ENCODE measurements at places on chromosomes 11 and 22.

DNA sequence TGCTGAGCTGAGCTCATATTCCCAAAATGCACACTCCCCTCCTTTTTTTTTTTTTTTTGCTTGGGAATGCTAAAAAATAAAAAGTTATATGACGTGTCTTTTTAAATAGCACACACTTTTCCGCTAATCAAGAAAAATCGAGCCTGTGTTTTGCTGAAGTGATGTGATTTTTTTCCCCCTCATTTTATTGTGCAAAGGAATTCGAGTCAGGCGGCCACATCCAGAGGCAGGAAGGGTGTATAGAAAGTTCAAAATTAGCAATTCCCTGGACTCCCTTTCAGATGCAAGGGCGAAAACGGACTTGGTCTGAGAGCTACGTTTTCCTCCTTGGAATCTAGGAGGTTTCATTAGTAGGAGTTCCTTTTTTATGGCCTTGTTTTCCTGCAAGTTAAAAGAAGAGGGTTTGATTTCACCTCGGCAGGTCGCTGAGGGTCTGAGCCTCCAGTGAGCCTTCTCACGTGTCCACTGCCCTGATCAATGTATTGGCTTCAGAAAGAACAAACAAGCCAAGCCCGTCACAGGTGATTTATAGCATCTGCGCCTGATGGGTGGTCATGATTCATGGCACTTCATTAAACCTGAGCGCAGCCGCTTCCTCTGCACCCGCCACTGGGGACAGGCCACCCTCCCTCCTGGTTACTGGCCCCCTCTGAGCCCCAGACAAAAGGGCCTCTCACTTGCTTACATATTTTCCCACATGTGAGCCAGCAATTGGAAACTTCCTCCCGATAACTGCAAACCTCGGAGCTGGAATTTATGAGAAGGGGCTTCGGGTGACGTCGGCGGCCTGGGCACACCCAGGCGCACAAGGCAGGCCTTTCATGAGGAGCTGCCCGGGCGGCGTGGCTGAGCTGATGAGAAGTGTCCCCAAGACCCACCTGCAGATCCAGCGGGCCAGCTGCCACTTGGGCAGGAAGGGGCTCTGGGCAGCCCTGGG is 64.4 kb upstream of the LINC01488 start:
- H3K27ac ChIP-seq, result peak overlapping the region; percentile 78
- DNase-seq, result peak; percentile 28
- no peaks in the 10 kb centered on the region for H3K36me3 ChIP-seq
- no peaks in the 10 kb centered on the region for H3K27me3 ChIP-seq
- H3K4me3 ChIP-seq, result no peak overlapping the region

- no peak for DNase-seq
- no peak overlapping the region for H3K4me3 ChIP-seq
- H3K4me1 ChIP-seq, result no peaks in the 10 kb centered on the region
- H3K27me3 ChIP-seq, result no peaks in the 10 kb centered on the region
- H3K27ac ChIP-seq, result no peak overlapping the region
- no peaks in the 10 kb centered on the region for H3K36me3 ChIP-seq
These were observed 16.6 kb downstream of the CAVIN3 start for GRCh38 chr11:6303661-6304060.

DNA sequence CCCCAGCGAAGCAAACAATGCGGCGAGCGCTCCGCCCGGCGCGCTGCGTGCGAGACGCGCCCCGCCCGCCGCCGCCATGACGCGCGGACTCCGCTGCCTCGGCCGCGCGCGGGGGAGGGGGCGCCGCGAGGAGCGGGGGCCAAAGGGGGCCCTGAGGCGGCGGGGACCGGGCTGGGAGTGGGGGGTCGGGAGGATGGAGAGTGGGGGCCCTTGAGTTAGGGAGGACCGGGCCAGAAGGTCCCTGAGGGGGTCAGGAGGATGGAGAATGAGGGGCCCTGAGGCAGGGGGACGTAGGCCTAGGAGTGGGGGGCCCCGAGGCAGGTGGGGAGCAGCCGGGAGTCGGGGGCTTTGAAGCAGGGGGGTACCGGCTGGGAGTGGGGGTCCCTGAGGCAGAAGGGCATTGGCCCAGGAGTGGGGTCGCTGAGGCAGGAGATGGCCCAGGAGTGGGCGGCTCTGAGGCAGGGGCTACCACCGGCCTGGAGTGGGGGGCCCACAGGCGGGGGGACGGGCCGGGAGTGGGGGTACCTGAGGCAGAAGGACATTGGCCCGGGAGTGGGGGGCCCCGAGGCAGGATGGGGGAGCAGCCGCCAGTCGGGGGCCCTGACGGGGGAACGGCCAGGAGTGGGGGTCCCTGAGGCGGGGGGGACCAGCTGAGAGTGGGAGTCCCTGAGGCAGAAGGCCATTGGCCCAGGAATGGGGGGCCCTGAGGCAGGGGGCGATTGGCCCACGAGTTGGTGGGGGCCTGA is at the start of gene BRD1:
BRD1 (minus strand) TSS at position 21 of the 746 bp plus-strand sequence. CDS start 3,556 bp downstream, outside the sequence.
- peaks cover 10% of the 10 kb centered on the region for H3K36me3 ChIP-seq
- H3K27ac ChIP-seq, result peak within 1 kb of the TSS; percentile 86
- DNase-seq, result peak; percentile 68
- H3K4me1 ChIP-seq, result peaks cover 23% of the 10 kb centered on the region
- H3K4me3 ChIP-seq, result peak within 1 kb of the TSS; percentile 85

DNA sequence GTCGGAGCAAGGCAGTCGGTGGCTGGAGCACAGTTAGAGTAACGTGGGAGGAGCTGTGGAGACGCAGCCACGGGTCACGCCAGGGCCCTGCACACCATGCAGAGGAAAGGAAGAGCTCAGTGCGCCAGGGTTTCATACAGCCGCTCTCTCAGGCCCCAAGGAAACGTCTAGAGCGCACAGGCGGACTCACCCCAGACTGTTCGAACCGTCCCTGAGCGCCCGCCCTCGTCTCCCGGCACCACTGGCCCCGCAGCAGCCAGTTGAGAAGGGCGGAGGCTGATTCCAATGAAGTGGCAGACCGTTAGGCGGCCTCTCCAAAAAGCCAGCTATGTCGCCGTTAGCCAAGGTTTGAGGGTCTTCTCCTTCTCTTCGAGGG is 483 bp upstream of the HYLS1 start:
- peak overlapping the region; percentile 96 for H3K27ac ChIP-seq
- peak; percentile 30 for DNase-seq
- H3K27me3 ChIP-seq, result no peaks in the 10 kb centered on the region
- H3K4me3 ChIP-seq, result peak overlapping the region; percentile 85
- peaks cover 7% of the 10 kb centered on the region for H3K4me1 ChIP-seq
- H3K36me3 ChIP-seq, result peaks cover 5% of the 10 kb centered on the region

DNA sequence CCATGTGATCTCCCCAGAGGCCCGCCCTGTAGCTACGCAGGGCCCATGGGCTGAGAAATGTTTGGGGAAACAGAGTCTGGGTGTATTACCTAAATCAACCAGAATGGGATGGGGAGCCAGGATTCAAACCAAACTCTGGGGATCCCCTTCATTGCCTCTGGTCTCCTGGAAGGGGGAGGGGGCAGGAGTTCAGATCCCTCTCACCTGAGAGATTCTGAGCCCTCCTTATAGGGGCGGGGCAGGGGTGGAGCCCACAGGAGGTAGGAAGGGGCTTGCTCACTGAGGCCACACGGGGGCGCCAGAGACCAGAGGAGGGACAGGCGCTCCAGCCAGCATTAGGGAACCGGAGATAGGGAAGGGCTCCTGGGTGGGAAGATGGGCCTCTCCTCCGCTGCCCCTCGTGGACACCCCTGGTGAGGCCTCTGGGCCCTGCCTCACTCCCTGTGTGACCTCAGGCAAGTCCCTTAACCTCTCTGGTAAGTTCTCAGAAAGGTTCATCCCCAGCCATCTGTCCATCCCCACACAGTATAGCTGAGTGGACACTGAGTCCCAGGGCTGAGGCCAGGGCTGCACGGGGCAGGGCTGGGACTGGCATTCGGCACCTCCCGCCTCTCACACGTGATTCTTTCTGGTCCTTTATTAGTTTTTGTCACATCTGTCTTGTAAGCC is 2.7 kb upstream of the CDC42BPG start:
- DNase-seq, result peak; percentile 91
- peaks cover 53% of the 10 kb centered on the region for H3K4me1 ChIP-seq
- H3K36me3 ChIP-seq, result no peaks in the 10 kb centered on the region
- no peak overlapping the region for H3K4me3 ChIP-seq

DNA sequence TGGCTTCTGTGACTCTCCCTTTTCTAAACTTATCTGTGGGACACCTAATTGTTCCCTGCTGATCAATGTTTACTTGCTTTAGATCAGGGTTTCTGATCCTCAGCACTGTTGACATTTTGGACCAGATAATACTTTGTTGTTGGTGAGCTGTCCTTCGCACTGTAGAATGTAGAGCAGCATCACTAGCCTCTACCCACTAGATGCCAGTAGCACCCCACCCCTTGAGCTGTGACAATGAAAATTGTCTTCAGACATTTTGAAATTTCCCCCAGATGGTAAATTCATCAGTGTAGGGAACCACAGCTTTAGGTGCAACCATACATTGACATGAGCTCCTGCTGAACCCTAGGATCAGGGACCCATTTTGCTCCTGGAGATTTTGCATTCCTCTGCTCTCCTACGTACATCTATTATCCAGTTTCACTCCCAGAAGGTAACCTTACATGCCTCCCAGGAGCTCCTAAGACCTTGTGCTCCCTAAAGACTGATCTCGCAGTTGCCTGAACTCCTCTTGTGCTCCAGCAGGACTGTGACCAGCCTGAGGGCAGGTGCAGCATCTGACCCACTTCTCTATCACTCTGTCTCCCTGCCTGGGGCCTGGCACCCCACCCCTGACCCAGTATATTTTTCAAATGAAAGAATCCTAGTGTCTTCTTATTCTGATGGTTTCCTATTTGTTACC is 107.8 kb downstream of the FAR1 start:
- H3K4me1 ChIP-seq, result no peaks in the 10 kb centered on the region
- no peak overlapping the region for H3K4me3 ChIP-seq
- H3K36me3 ChIP-seq, result no peaks in the 10 kb centered on the region
- no peak overlapping the region for H3K27ac ChIP-seq
- H3K27me3 ChIP-seq, result no peaks in the 10 kb centered on the region
- DNase-seq, result no peak

- no peaks in the 10 kb centered on the region for H3K4me1 ChIP-seq
- no peak overlapping the region for H3K4me3 ChIP-seq
- H3K27ac ChIP-seq, result no peak overlapping the region
- H3K36me3 ChIP-seq, result peaks cover 10% of the 10 kb centered on the region
- DNase-seq, result no peak
These were observed 39.2 kb downstream of the ARFGAP2 start for GRCh38 chr11:47137476-47137875.

- no peak overlapping the region for H3K4me3 ChIP-seq
- no peaks in the 10 kb centered on the region for H3K27me3 ChIP-seq
- no peaks in the 10 kb centered on the region for H3K4me1 ChIP-seq
- H3K27ac ChIP-seq, result no peak overlapping the region
- no peaks in the 10 kb centered on the region for H3K36me3 ChIP-seq
- no peak for DNase-seq
These were observed 9.9 kb upstream of the SEC14L3 start for GRCh38 chr22:30481711-30482110.

- no peak overlapping the region for H3K4me3 ChIP-seq
- H3K36me3 ChIP-seq, result no peaks in the 10 kb centered on the region
- H3K4me1 ChIP-seq, result peaks cover 6% of the 10 kb centered on the region
- DNase-seq, result no peak
- no peaks in the 10 kb centered on the region for H3K27me3 ChIP-seq
These were observed 33.5 kb downstream of the LRRC10B start for GRCh38 chr11:61542024-61542461.

GRCh38 chr11:17410606-17411379 is 22.3 kb upstream of the KCNJ11 start:
- H3K27ac ChIP-seq, result no peak overlapping the region
- H3K4me3 ChIP-seq, result no peak overlapping the region
- H3K4me1 ChIP-seq, result peaks cover 33% of the 10 kb centered on the region
- no peak for DNase-seq
- H3K36me3 ChIP-seq, result no peaks in the 10 kb centered on the region
- no peaks in the 10 kb centered on the region for H3K27me3 ChIP-seq

GRCh38 chr11:26319906-26320305 is 12.0 kb upstream of the ANO3 start:
- no peaks in the 10 kb centered on the region for H3K27me3 ChIP-seq
- no peaks in the 10 kb centered on the region for H3K36me3 ChIP-seq
- no peak overlapping the region for H3K27ac ChIP-seq
- DNase-seq, result no peak

DNA sequence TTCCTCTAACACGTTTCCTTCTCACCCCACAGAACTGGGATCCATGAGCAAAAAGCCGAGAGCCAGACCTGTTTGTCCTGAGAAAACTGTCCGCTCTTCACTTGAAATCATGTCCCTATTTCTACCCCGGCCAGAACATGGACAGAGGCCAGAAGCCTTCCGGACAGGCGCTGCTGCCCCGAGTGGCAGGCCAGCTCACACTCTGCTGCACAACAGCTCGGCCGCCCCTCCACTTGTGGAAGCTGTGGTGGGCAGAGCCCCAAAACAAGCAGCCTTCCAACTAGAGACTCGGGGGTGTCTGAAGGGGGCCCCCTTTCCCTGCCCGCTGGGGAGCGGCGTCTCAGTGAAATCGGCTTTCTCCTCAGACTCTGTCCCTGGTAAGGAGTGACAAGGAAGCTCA is 24.0 kb downstream of the CD5 start:
- no peak overlapping the region for H3K4me3 ChIP-seq
- H3K27me3 ChIP-seq, result no peaks in the 10 kb centered on the region
- no peak overlapping the region for H3K27ac ChIP-seq
- no peaks in the 10 kb centered on the region for H3K36me3 ChIP-seq
- peak; percentile 62 for DNase-seq

DNA sequence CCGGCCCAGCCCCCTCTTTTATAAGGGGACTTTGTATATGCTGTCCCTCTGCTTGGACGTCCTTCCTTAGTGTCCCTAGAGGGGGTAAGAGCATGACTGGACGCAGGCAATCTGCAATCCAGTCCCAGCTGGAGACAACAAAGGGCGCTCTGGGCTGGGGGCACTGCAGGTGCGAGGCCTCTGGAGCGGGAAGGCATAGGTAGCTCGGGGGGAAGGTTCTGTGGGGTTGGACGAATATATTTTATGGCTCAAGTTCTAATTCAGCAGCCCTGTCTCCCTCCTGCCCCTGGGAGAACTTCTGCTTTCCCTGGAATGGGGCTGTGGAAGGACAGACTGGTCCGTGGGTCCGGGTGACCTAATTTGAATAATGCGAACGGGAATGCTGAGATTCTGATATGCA is 40.0 kb downstream of the KCNJ4 start:
- H3K4me3 ChIP-seq, result no peak overlapping the region
- H3K27me3 ChIP-seq, result no peaks in the 10 kb centered on the region
- no peaks in the 10 kb centered on the region for H3K36me3 ChIP-seq
- H3K27ac ChIP-seq, result peak overlapping the region; percentile 82

DNA sequence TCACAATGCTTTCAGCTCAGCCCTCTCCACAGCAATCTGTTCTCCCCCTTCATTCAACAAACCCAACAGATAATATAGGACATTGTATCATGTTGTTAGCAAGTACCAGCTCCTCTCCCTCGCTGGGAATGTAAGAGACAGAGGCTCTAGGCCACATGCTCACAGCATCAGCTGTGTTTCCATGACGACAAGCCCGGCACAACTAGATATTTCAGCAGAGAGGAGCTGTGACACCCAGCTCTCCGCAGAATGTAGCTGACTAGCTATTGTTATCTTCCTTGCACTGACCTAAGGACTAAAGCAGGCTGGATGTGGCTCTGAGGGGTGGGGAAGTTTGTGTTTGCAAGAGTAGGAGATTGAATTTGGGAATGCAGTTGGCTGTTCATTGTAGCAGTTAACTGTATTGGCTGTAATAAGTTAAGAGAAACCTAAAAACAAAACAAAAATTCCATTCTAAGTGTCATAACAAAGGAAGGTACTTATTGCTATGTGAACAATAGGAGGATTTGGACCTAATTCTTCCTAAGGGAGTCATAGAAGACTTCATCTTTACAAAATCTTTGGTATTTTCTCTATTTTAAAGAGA is 28.0 kb upstream of the RRAS2 start:
- H3K27me3 ChIP-seq, result no peaks in the 10 kb centered on the region
- H3K36me3 ChIP-seq, result no peaks in the 10 kb centered on the region
- H3K4me1 ChIP-seq, result no peaks in the 10 kb centered on the region
- DNase-seq, result peak; percentile 40

Measured in heart left ventricle (tissue), 16 donors.